Cortex of kidney (tissue), 1 donor: ENCODE measurements at places on chromosomes 11 and 22.

- no peak for DNase-seq
Observed at GRCh38 chr11:47889714-47890441, 41.7 kb upstream of the NUP160 start.

DNA sequence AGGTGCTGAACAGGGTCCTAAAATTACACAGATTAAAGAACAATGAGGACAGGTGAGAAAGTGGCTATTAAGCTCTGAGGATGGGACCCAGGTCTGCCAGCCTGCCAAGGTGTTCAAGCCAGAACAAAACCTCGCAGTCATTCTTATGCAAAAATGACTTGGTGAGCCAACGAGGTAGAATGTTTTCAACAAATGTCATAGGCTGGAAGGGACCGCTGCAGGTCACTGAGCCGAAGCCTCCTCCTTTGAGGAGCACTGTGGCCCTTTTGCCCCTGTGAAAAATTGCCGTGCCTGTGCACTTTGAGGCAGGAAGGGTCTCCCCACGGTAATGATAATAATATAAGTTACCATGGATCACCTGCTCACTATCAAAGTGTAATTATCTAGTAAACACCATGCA, 216.2 kb downstream of the DSCAML1 start:
- no peak for DNase-seq

- DNase-seq = no peak
Observed at GRCh38 chr11:122853971-122854446, 15.7 kb downstream of the CRTAM start.

DNA sequence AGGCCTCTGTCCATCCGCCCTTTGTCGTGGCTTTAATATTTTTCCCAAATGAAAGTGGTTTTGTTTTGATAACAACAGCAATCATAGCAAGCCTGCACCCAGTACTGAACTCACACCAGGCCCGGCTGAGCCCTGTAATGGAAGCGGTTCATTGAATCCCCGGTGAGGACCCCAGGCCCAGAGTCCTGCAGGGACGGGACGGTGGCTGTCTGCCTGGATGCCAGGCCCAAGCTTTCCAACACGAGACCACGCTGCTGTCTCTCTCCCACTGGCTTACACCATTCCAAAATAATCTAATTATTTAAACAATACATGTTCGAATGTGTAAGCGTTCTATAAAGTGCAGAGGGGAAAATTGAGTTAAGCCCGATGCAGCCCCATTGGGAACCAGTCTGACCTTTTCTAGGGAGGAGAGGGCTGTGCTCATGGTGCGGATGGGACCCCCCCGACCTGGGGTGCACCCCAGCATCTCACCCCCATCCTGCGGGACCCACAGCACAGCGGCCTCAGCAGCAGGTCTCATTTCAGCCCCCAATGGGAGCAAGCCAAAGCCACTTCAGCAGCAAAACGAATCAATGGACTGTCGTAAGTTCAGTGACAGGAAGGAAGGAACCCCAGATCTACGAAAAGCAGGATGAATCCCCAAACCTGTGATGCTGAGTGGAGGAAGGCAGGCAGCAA, 1046.9 kb downstream of the BRD1 start:
- no peak for DNase-seq

DNA sequence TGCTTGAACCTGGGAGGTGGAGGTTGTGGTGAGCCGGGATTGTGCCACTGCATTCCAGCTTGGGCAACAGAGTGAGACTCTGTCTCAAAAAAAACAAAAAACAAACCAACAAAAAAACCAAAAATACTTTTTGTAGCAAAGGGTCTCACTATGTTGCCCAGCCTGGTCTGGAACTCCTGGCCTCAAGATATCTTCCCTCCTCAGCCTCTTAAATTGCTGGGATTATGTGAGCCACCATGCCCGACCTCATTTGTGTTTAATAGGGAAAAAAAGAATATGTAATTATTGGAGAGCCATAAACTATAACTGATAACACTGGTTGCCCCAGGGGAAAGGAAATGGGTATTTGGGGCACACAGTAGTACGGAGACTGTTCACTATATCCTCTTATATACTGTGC, 19.7 kb downstream of the UVRAG start:
- no peak for DNase-seq

- no peak for DNase-seq
Observed at GRCh38 chr22:46613606-46614021, 6.6 kb upstream of the GRAMD4 start.

- DNase-seq = no peak
Observed at GRCh38 chr11:73209892-73210291, 8.2 kb upstream of the P2RY2 start.

DNA sequence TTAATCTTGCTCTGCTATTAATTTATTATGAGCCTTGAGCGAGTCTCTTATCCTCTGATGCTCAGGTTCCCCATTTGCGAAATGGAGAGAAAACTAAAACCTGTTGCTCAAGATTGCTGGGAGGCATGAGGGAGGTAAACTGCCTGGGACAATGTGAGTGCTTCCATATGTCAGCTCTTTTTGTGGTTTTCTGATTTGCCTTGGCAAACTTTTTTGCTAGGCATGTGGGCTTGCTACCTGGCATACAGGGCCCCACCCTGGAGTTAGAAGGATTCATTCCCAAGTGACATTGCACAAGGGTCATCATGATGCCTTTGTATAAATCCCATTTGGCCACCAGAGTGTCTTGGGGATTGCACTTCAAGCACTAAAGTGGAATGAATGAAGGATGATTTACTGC, 22.4 kb downstream of the TSPAN18 start:
- DNase-seq = no peak

- no peak for DNase-seq
Observed at GRCh38 chr22:17922925-17923903, 101.1 kb downstream of the MICAL3 start.

GRCh38 chr22:44460691-44461375, 37.2 kb downstream of the RTL6 start:
- DNase-seq = no peak

- no peak for DNase-seq
Observed at GRCh38 chr11:118295199-118295598, 9.3 kb upstream of the CD3E start.

DNA sequence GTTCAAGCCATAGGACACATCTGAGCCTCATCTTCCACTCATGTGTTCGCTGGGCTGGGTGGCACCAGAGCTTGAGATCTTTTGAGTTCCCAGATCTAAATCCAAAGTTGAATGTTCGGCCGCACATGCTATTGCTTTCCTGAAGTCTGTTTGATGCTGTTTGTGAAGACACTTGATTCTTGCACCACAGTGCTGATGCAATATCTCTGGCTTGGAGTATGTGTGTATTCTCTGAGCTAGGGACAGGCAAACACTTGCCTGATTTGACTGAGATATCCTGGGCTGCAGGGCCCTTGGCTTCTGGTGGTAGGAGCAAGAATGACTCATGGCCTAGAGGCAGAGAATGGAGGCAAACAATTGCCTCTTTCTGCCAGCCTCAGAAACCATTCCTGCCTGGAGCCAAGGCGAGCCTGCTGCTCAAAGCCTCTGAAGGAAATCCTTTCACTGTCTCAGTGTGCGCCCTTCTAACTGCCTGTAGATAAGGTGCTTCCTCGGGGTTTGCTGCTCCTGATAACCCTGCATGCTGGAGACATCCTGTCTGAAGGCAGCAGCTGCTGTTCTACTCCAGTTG, 73.0 kb downstream of the CYB5R2 start:
- DNase-seq = no peak
